NCI-H2171 (cell line): ENCODE measurements at places on chromosomes 4 and X.
A peak's percentile ranks its signal among the peaks of the same experiment; 100 is the strongest.

- no peak for DNase-seq
Observed at GRCh38 chr4:63505714-63506460, 903.4 kb downstream of the TECRL start.

GRCh38 chrX:110146521-110146920 lies 143.6 kb downstream of the TMEM164 start:
- DNase-seq: peak; percentile 9

DNA sequence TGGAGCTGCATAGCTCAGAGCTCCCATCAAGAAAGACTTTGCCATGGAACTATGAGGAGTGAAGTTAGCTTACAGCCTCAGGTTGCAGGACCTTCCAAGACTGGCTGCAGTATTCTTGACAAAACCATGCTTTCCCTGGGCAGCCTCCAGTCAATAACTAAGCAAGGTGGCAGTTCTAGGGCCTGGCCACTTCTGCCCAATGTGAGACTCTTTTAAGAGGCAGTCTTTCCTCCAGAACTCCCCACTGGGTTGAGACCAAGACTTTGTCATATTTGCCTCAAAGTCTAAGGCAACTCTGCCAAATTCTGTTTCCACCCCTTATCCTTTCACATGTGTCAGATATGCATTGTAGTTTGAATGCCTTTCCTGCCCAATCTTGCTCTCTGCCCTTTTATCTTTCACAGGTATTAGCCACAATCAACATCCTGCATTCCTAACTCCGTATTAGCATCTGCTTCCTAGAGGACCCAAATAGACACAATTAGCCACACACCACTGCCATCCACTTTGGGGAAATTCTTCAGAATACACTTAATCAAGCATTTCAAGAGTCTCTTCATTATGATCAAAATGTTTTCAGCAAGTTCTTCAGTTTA lies 17.7 kb upstream of the SLC25A43 start:
- no peak for DNase-seq

GRCh38 chr4:79232540-79232939 lies 93.3 kb downstream of the NAA11 start:
- no peak for DNase-seq

DNA sequence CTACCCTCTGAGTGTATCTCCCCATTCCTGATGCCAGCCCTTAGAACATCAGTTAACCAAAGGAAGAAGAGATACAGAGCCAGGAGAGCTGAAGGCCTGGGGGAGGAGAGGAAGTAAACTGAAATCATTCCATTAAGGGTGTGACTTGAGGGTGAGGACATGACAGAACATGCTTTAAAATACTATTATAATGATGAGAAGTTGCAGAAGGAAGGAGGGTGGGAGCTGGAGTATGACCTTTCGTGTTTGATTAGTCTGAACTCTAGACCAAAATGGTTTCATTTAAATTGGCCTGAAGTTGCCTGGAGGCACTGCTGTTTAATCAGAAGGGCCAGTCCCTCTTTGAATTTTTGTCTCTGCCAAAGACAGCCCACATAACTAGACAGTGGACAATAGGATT lies 11.4 kb downstream of the INTS6L start:
- no peak for DNase-seq

DNA sequence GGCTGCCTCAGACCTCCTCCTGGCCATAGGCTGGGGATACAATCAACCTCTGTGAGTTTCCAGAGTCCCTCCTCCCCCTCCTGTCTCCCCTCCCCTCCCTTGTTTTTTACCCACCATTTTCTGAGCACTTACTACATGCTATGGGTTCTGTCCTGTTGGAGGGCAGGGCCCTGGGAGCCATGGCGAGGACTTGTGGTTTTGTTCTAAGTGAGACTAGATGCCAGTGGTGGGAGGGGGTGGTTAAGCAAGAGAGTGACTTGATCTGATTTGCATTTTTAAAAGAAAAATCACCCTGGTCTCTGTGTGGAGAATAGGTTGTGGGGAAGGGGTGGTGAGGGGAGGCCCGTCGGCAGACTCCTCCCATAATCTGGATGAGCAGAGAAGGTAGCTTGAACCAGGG lies 39.5 kb downstream of the EFNB1 start:
- no peak for DNase-seq

GRCh38 chr4:99815597-99816011 lies 1.0 kb upstream of the DAPP1 start:
- DNase-seq: no peak

GRCh38 chr4:35541888-35542213 lies 702.5 kb downstream of the ARAP2 start:
- DNase-seq: no peak

- DNase-seq: no peak
Observed at GRCh38 chr4:1031956-1032795, 20.8 kb downstream of the FGFRL1 start.
